ENCODE measurements at places on chromosomes 5 and 9.

DNA sequence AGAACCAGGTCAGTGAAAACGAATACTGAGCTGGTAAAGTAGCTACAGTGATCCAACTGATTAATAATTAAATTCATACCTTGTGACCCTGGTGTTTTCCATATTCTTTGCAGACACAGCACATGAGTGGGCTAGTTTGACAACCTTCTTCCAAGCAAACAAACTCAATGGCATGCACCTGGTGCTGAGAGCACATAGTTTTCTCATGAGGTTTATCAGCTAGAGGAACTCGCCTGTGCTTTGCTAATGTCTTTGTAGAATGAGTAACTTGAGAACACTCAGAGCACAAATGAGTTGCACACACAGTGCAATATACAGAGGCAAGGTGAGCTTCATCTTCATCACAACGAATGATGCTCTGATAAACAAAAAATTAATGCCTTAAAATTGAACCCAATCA lies 12.6 kb downstream of the TRIM23 start:
- no peak for DNase-seq

DNA sequence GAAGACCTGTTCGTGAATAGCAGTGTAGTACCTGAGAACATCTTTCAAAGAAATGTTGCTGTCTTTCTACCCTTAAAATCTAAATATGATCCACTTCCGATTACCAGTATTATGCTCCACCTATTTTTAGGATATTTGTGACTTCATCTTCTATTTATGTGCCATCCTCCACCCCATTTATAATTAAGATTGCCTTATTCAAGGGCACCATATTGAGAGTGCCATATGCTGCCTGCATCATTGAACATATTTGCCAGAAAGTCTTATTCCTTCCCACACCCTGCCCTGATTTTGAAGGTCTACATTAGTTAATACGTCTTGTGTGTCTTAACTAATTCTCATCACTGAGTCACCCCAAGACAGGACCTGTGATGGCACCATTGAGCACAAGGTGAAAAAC lies 1076.7 kb downstream of the CDH12 start:
- no peak for DNase-seq

DNA sequence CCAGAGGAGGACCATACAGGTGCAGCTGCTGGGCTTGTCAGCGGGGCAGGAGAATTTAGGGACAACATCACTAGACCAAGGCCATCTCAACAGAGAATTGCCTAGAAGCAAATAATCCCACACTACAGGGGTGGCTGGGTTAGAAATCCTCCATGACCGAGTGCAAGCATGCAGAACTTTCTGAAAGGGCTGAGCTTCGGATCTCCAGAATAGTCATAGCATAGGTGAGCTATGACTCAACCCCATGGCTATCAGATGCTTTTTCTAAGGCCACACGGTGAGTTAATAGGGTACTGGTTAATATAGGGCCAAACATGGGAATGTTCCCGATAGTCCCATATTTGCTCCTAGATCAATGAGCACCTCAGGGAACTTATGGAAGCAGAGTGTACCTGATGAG lies 4.2 kb downstream of the KCNIP1 start:
- DNase-seq = no peak

DNA sequence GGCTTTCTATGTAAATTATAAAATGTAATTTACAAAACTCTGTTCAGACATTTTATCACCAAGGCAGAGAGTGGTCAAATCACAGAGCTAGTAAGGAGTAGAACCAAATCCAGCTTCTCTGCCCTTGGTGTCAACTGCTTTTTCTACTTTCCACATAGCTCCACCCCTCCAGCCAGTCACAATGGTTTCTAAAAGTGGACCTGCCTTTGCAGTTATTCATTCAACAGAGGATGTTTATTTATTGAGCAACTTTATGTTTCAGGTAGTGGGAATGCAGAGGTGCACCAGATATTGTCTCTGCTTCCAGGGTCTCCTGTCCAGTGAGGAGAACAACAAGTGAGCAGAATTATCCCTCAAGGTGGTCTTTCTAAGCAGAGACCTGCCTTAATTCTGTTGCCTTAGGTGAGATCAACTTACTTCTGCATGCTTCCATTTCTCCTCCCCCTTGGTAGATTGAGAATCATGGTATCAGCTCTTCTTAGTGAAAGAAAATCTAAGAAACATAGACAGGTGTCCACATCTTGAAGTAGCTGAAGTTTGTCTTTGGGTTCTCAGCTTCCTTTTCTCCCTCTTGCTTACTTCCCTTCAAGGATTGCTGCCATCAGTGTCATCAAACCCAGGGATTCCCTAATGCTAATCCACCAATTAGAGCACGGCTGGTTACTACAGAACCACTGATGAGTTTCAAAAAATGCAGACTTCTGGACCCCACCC lies 17.2 kb upstream of the PDCD1LG2 start:
- DNase-seq = no peak

- DNase-seq = no peak
Measured at GRCh38 chr9:19587678-19588077, 178.9 kb downstream of the ACER2 start.

DNA sequence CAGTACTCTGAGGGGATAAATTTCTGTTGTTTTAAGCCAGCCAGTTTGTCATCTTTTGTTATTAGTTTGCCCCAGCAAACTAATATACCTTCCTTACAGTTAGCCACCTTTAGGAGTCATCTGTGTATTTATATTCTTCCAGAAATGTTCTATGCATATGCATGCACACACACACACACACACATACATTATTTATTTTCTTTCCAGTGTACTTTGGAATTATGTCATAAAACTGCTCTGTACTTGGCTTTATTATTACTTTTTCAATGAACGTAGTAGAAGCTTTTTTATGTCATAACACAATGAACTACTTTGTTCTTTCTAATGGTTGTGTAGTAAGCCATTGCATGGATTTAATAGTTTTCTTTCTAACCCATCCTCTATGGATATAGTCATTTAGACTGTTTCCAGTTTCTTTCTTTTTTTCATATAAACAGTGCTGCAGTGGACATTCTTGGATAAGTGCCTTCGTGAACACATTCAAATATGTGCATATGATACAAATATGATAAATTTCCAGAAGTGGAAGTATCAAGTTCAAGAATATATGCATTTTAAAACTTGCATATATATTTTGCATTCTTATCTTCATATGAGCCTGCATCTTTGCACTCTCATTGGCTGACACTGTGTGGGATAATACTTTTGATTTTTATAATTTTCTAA lies 26.6 kb upstream of the DAB2 start:
- DNase-seq = no peak

DNA sequence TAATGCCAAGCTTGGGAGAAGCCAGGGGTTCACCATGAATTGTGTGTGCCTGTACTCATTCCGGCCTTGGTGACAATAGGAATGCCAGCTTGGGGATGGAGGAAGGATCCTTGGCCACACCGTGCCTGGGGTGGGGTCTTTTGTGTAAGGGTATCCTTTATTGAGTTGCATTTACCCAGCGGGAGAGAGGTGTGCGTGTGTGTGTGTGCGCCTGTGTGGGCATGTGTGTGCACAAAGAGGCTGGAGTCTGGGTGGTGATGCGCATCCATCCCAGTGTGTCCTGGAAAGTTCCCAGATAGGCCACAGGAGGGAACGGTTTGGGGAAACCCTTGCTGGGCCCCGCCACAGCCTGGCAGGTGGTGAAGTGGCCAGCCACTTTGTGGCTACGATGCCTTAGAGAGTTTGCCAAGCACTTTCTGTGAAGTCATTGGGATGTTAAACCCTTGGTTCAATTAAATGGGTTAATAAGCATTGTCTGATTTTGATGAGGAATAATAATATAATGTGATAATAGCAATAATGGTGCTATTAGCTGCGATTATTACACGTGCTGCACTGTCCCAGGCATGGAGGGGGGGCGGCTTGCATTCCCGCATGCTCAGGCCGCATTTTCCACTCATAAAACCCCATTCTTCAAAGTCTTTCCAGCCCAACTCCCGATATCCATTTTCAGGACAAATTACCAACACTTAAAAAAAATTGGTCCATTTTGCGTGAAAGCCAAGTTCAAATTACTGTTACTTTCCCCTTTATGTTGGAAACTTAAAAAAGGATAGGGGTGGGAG lies 13.7 kb downstream of the PITX1 start:
- DNase-seq = no peak

- no peak for DNase-seq
Measured at GRCh38 chr5:40233268-40233667, 446.4 kb upstream of the PTGER4 start.

DNA sequence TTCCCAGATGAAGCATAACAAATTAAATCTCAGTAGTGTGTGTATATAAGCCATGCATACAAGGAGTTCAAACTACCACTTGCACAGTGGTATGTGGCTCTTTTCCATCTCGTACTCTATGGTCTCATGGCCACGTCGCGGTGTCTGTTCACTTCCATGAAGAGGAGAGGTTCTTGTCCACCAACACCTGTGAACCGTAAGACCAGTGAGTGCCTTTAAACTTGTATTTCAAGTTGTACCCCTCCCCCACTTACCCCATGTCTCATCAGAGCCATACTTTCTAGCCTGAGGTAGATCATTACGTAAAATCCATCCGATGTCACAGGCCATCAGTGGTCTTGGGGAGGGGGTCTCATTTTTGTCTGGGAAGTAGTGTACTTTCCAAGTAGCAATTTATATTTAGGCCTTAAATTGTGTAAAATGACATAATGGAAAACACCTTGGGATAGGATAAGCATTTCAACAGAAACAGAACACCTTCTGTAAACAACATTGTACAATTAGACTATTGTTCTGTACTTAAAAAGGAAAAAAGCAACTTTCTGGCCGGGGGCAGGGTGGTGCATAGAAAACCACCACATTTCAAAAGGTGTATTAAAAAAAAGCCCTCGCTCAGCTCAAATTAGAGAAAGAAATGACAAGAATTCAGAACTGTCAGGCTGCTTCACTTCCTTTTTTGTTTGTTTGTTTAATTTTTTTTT lies 163.0 kb downstream of the SMARCA2 start:
- no peak for DNase-seq

DNA sequence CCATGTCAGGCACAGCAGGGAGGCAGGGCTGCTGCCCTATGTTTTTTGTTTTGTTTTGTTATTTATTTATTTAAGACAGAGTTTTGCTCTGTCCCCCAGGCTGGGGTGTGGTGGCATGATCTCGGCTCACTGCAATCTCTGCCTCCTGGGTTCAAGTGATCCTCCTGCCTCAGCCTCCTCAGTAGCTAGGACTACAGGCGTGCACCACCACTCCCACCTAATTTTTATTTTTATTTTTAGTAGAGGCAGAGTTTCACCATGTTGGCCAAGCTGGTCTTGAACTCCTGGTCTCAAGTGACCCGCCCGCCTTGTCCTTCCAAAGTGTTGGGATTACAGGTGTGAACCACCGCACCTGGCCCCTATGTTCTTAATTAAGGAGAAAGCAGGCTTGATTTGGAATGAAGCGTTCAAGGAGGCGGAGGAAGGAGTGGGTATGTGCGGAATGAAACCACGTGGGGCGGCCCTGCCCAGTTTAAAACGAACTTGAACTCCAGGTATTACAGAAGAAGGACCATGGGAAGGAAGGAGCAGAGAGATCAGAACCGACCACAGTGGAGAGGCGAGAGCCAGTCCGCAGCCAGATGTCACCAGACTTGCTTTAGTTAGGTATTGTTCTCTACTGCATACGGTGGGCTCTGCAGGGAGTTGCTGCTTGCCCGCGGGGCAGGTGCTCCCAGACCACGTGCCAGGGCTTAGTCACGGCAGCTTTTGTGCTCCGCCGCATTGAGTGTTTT lies 34.9 kb upstream of the EPB41L4B start:
- no peak for DNase-seq

DNA sequence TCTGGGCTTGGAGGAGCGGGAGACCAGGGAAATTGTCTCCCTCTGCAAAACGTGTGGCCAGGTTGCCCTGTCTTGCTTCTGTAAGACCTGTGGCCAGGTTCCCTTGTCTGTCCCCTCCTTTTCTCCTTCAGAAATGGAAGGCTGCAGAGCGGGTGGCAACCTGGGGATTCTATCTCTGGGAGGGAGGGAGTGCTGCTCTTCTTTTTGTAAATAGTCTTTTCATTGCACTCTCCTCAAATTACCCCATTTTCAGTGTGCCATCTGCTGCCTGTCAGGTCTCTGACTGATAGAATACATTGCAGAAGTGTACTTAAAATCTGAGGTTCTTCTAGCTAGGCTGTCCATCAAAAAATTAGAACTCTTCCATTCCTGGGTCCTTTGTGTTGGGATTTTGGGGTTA lies 126.0 kb downstream of the GABRB2 start:
- no peak for DNase-seq

GRCh38 chr9:89786655-89787054 lies 181.8 kb downstream of the GADD45G start:
- DNase-seq = no peak

GRCh38 chr9:15606643-15607472 lies 54.0 kb downstream of the CCDC171 start:
- no peak for DNase-seq

DNA sequence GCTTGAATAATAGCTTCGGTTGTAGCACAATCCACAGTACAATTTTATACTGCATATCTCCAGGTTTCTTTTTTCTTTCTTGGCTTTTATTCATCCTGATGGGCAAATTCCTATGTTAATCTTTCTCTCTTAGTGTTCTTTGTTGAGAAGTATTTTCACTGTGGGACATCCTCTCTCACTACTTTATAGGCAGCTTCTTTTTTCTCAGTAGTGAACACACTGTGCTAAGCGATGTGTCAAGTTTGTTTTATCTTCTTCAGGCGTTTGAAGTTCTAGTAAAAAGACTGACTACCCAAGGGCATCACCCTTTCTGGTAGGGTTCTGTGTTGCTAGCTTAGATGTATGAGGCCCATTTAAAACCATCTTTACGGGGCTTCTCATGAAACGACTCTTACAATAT lies 182.1 kb downstream of the FAM170A start:
- no peak for DNase-seq

- no peak for DNase-seq
Measured at GRCh38 chr9:75464726-75465125, 376.4 kb downstream of the OSTF1 start.

DNA sequence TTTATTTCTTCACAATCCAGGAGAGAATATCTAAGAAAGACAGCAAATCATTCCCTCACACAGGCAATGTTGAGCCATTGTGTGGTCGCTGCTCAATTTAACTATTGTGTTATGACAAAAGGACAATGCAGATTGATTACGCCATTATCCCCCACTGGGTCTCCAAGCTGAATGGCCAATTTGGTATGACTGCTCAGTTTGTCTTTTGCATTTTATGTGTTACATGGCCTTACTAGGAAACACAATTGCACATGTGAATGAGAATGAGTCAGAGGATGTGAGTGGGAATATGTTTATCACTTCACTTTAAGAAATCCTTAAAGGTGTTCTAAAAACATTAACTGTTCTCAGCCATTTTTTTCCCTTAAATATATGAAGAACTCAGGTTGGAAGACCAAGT lies 108.3 kb downstream of the FAM174A start:
- DNase-seq = no peak

GRCh38 chr9:71791875-71792274 lies 23.6 kb upstream of the CEMIP2 start:
- DNase-seq = no peak

Measured in stimulated activated CD4-positive, alpha-beta T cell treated with anti-CD3 and anti-CD28 coated beads, Interleukin-2, amount 100 ng/mL, for 48 hours (primary cell).